ENCODE measurements at places on chromosomes 2 and 18. TPM values are rescaled to one million over a fixed set of nuclear protein-coding genes. Genes with fewer than 3 reads are reported as not detected.

DNA sequence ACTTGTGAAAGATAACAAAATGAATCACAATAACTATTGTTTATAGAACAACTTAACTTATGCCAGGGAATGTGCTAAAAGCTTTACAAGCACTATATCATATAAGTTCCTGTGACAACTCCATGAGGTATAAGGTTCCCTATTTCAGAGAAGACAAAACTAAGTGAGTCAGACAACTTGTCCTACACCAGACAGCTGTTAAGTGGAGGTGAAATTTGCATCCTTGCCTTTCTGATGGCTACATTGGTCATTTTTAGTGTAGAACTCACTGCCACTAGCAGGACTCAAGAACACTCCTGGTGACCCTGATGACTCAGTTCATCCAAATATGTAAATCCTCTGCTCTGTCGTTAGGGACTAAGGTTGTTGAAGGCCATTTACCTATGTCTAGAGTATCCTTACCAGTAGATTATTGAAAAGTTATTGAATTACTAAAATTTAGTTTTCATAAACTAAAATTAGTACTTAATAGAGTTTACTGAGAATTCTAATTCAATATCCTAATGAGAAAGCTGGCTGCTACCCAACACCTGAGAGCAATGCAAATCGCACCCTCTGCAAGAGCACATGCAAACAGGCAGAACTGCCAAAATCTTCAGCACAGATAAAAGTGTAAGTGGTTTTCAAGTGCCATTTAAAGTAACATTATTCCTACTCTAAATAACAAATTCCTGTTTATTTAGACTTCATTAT lies 636.2 kb downstream of the NRXN1 start:
- no peak for DNase-seq

DNA sequence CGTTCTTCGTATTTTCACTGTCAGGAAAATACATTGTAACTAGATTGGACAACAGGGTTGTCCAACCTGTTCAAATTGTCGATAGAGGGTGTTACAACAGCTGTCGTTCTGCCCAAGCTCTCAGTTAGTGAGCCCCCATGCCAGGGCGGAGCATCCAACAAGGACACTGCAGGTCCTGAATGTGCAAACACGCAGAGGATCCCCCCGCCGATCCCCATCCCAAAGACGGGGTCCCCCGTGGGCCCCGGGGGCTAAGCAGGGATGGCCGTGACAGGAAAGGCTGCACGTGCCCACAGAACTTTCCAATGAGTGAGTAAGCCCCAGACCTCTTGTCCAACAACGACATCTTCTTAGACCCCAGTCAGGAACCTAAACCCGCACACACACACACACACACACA lies 140.8 kb downstream of the PXDN start:
- no peak for DNase-seq

DNA sequence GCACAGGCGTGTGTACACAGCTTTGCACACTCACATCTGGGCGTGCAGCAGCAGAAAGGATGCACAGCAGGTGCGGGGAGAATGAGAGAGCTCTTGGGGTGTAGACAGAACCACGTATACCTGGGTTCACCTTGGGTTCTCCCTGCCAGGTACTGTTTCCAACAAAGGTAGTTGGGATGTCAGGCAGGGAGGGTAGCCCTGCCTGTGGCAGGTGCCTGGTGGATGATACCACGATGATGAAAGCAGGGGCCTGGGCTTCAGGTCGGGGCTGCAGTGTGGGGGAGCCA lies 6.5 kb upstream of the ARID5A start:
- no peak for DNase-seq

- no peak for DNase-seq
These were observed 4.7 kb upstream of the ZNF516 start for GRCh38 chr18:76499637-76500340.

GRCh38 chr18:79568543-79569205 lies 110.9 kb upstream of the CTDP1 start:
- no peak for DNase-seq

GRCh38 chr2:162826921-162827320 lies 11.6 kb downstream of the KCNH7 start:
- no peak for DNase-seq

DNA sequence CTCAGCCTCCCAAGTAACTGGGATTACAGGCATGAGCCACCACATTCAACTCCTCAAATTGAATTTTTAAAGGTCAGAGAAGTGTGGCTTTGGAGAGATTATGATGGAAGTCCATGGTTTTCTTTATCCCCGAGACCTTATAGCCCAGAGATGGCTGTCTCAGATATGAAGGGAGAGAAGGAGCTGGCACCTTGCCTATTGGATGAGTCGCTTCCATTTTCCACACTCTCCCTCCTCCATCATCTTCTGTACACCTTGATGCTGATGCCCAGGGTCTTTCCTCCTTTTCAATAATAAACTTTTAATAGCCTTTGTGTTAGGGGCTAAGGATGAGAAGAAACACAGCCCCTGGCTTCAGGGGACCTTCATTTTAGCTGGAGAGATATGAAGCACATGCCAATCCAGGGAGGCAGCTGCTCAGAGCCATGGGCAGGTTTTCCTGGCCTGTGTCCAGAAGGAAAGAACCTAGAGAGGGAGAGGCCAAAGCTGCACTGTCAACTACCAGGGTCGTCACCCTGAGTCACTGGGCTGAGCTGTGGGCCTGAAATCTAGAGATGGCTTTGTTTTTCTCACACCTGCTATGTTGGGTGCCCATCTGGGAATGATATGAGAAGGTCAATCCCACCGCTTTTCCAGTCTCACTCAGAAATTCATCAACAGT lies 146.0 kb upstream of the SERTAD2 start:
- peak; percentile 66 for DNase-seq

DNA sequence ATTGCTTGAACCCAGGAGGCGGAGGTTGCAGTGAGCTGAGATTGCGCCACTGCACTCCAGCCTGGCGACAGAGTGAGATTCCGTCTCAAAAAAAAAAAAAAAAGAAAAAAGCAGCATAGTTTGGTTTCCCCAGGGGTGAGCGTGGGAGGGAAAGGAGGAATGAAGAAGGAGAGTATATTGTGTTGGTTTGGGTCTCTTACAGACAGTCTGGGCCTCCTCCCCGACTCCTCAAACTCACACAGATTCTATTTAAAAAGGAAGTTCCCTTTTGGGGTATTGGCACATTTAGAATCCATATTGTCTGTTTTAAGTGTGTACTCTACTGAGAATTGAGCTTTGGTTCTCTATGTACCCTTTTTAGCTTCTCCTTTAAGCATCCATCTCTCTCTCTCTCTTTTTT lies 27.4 kb upstream of the SLC20A1 start:
- no peak for DNase-seq

DNA sequence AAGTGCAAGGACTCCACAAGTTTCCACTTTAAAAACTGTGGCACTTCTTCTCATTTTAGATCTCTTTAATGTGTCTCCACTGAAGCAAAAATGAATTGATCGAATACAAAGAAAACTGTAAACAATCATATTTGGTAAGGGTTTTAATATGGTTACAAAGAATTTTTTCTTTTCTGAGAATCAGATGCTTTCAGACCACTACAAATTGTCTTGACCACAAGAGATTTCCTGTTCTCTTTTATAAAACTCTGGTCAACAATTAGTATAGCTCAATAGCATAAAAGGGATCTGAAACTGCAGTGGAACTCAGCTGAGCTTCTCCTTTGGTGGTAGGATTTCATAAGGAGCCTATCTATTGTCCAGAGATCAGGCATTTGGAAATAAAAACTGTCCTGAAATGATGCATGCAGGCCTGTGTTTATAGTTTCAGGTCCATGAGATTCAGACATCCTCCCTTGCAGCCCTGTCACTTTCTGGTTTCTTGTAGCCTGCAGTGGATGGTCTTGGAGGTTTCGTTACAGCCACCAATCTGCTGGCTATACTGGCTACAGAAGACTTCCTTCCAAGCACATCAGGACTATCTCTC lies 120.0 kb downstream of the DOCK10 start:
- DNase-seq, result peak; percentile 39

GRCh38 chr2:175676813-175677212 lies 325.3 kb downstream of the LNPK start:
- peak; percentile 3 for DNase-seq

- no peak for DNase-seq
These were observed 257.2 kb downstream of the DYSF start for GRCh38 chr2:71710367-71711132.

The OR6B2 gene
- total RNA-seq, result not detected

The DCDC2C gene
- not detected for total RNA-seq

All from LHCN-M2 (cell line).